ENCODE measurements at places on chromosomes 11 and 22.

- DNase-seq, result peak; percentile 47
These were observed 52.2 kb downstream of the JAM3 start for GRCh38 chr11:134120921-134121526.

DNA sequence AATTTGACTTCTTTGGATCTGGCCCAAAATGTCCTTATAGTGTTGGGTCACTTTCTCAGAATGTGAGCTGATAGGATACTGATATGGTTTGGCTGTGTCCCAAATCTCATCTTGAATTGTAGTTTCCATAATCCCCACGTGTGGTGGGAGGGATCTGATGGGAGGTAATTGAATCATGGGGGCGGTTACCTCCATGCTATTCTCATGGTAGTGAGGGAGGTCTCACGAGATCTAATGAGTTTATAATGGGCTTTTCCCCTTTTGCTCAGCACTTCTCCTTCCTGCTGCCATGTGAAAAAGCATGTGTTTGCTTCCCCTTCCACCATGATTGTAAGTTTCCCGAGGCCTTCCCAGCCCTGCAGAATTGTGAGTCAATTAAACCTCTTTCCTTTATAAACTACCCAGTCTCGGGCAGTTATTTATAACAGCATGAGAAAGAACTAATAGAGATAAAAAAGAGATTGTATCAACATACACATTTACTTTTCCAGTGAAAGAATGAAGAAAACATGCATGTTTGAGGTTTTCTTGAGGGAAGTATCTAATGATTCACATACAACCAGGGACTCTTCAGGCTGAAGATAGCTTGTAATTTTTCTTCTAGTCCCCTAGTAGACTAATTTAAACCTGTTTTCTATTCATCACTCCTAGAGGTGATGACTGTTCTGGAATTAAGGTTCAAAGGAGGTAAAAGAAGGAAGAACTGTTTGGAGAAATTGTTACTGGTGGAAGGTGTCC is 17.3 kb upstream of the CSTF3 start:
- DNase-seq, result no peak

- no peak for DNase-seq
These were observed 17.8 kb upstream of the OR8B8 start for GRCh38 chr11:124463324-124463723.

GRCh38 chr11:6771926-6772893 is at the start of gene OR2AG2:
Gene OR2AG2, minus strand, starts transcription at chr11:6771976. Its CDS starts 3,019 bp downstream, at chr11:6768957.
- DNase-seq, result no peak

DNA sequence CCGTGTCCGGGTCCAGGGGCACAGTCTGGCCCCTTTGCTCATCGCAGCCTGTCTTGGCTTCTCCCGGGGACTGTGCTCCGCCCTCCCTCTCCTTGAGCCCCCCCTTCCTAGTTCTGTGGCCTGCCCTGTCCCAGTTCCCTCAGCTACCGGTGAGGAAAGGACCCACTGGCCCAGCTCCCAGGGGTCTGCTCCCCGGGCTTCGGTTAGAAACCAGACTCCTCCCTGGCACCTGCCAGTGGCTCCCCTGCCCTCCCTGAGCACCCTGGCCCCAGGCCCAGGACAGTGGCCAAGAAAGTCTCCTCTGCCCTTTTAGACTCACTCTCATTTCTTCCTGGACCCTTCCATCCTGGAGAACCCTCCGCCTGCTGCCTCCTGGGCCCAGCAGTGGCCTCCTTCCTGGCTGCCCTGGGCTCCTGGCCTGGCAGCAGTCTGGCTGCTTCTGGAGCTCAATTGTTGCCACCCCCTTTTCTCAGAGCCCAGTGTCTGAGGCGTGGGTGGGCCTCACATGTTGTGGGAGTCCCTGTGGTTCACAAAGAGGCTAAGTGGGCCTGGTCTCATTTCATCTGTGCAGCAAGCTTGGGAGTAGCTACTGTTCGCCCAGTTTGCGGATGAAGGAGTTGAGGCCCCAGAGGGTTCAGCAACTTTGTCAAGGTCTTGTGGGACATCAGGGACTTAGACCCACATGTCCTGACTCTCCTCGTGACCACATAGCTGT is 12.6 kb downstream of the PRDM11 start:
- DNase-seq, result no peak

- no peak for DNase-seq
These were observed 10.0 kb upstream of the CD5 start for GRCh38 chr11:61092280-61092766.

GRCh38 chr11:116386118-116386699 is 386.6 kb downstream of the BUD13 start:
- no peak for DNase-seq

GRCh38 chr11:81059356-81059755 is 1618.5 kb upstream of the TENM4 start:
- no peak for DNase-seq

DNA sequence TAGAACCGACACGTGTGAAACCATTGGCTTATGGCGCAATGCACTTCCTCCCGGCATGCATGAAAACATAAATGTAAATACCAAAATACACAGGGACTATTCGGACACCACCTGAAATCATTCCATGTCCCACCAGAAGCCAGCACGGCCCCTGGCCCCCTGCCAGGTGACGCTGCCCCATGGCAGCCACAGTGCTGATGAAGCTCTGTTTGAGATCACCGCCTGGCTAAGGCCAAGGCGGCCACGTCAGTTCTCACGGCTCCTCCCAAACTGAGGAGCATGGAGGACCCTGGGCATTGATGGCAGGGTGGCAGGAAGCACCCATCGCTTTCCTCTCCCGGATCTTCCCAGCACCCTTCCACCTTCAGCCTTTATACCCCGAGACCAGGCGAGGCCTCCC is 89.5 kb downstream of the CDKN1C start:
- no peak for DNase-seq

- no peak for DNase-seq
These were observed 52.8 kb upstream of the RRAS2 start for GRCh38 chr11:14411818-14412217.

All from caudate nucleus (tissue), 63 donors.